Hypothalamus (tissue), 51 donors: ENCODE measurements at places on chromosomes 11 and 22.

DNA sequence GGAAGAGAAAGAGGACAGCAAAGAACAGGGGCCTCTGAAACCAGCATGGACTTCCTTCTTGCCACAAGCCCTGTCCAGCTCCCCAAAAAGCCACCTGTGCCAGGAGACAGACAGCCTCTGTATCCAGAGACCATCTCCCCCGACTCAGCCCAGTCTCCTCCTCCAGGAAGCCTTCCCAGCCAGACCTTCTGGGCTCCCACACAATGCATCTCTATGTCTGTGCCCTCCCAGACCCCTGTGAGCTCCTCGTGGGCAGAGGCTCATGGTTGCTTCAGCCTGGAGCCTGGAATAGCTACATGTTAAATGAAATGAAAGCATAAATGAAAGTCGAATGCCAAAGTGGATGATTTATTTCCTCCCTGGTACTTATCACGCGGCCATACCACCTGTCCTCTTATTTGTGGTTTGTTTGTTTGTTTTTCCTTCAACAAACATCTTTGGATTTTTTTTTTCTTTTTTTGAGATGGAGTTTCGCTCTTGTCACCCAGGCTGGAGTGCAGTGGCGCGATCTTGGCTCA lies 7.3 kb upstream of the ARAP1 start:
- DNase-seq = no peak

- no peak for DNase-seq
Observed at GRCh38 chr22:19571207-19571795, 47.1 kb upstream of the CLDN5 start.

DNA sequence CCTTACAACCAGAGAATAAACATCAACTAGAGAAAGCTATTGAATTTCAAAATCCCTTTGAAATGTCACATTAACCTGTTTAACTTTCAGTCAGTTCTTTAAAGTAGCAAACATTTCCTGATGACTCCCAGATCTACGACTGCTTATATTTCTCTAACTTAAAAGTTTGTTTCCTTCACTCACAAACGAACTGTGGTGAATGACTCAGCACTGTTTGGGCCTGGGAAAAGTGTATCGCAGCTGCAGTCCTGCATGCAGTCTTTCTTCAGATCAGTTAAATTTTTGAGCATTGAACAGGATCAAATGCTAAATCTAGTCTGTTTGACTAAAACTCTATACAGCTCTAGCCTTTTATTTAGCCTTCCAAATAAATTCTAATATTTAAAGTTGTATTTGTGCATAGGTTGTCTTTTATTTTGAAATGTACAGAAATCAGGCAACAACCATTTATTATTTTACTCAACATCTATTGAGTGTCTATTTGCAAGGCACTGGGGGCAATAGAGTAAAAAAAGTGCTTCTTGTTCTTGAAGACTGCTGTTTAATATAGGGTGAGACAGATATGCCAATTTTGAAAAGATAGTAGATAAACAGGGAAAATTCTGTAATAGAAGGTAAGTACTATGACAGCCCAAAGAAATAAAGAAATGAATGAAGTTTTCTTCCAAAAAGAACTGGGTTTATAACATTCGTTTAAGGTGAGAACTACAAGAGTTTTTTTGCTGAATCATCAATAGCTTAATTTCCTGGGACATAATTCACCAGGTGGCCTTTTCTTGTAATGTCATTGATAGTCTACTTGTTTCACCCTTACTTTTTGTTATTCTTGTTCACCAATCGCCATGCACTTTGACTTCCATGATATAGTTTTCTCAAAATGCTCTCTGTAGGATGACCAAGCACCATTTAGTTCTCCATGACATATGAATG lies 235.4 kb downstream of the METTL15 start:
- no peak for DNase-seq

GRCh38 chr11:88435415-88435814 lies 97.9 kb upstream of the CTSC start:
- DNase-seq = no peak

DNA sequence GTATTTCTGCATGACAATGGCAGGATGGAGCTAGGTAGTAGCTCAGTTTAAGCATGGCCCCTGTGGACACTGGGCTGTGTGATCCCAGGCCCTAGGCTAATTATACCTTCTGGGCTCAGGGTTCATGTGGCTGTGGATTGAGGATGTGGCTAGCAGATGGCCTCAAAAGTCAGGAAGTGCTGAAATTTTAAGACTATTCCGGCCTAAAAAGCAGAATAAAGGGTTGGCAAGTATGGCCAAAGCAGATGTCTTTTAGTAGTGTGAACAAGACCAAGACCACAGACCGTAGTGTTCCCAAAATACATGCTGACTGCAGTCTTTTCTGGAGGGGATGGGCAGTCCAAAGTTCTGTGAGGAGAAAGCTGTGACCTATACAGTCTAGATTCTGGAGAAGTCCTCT lies 115.7 kb upstream of the RAG2 start:
- no peak for DNase-seq

GRCh38 chr11:14376920-14377319 lies 17.9 kb upstream of the RRAS2 start:
- no peak for DNase-seq

DNA sequence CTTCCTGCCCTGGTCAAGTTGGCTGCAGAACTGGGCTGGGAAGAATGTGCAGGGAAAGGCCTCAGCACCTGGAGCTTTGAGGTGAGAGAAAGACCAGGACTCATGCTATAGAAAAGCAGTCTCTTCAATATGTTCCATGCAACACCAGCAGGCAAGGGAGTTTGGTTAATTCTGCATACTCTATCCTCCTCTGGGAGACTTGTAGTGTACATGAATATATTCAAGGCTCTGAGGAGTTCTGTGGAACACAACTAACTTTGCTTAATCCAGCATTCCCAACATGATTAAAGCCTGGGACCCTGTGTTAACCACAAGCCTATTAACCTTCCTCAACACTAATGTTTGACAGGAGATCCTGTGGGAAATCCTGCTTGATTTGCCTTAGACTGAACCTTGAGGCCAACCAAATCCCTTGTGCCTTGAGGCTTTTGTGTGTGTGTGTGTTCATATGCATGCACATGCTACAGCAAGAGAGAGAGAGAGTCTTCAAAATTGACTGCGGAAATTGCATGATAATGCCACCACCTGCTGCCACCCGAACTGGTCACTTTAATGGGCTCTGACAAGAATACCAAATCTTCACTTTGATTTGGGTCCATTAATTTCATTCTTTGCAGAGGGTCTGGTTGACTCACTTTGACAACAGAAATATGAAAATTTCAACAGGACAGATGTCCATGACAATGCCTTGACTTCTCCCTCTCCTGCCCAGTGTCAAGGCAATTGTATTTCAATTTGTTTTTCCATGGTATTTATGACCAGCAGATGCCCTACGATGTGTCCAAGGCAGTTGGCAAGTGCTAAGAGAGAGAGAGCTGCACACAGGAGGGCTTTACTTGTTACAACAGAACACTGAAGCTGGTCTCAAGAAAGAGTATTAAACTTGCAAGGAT lies 238.2 kb upstream of the ZBED5 start:
- no peak for DNase-seq

- no peak for DNase-seq
Observed at GRCh38 chr11:47940904-47941649, 39.3 kb upstream of the PTPRJ start.

DNA sequence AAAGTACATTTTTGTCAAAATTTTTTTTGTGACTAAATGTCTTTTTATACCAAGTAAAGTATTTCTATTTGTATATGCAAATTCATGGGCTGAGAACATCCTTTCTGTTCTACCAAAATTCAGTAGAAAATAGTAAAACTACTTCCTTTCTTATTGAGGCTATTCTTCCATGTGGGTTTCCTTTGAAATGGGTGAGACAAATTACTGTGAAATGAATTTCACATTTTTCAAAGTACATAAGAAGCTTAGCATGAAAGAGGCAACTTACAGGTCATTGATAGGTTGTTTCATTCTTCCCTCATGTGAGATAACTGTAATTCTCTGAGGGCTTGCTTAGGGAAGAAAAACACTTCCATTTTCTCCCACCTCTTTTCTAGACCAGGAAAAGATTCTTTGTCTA lies 1.0 kb upstream of the OR6X1 start:
- no peak for DNase-seq

DNA sequence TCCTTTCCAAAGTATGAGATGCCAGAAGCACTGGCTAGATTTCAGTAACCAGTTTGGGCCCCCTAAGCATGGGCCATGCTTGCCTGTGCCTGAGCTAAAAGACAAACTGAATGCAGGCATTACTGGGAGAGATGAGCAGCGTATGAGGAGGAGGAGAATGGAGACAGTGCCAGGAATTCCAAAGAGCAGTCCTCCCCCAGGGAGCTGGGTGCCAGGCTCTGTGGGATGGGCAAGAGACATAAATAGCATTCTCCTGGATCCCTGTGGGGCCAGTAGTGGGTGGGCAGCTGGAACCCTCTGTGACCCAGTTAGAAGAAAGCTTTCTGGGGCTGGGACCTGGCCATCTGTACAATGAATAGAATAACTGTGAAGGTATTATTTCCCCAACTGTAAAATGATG lies 235.6 kb downstream of the KCNA4 start:
- DNase-seq = no peak

- DNase-seq = no peak
Observed at GRCh38 chr11:84022201-84022600, 736.0 kb upstream of the CCDC90B start.

- DNase-seq = no peak
Observed at GRCh38 chr22:34960005-34960404, 106.0 kb upstream of the ISX start.

DNA sequence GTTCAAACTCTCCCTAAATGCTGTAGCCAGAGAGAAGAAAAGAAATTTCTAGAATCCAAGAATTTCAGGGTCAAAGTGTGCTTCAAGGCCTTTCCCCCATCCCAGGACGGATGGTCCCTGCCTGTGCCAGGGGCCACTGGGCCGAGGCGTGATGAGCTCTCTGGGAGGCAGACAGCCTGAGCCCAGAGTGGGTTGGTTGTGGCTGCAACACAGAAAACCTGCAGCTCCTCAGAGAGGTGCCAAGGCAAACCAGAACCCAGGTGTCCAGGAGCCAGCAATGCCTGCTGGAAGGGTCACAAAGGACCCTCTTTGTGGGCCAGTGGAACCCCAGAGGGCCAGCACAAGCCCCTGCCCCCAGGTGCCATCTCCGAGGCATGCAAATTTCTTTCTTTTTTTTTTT lies 2.6 kb upstream of the APOL6 start:
- no peak for DNase-seq

- DNase-seq = no peak
Observed at GRCh38 chr22:44259366-44260215, 53.2 kb downstream of the SHISAL1 start.

DNA sequence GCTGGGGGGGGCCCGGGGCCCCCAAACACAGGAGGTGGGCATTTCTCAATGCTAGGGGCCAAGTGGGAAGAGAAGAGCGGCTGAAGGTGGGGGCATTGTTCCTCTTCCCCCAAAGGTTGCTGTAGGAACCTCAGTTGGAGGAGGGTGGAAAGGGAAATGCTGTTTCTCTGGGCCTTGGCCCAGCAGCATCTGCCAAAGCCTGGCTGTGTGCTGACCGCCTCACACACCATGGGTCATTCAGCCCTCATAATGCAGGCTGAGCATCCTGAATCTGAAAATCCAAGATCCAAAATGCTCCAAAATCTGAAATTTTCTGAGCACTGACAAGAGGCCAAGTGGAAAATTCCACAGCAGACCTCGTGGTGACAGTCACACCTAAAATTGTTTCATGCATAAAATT lies 49.0 kb upstream of the BID start:
- no peak for DNase-seq

DNA sequence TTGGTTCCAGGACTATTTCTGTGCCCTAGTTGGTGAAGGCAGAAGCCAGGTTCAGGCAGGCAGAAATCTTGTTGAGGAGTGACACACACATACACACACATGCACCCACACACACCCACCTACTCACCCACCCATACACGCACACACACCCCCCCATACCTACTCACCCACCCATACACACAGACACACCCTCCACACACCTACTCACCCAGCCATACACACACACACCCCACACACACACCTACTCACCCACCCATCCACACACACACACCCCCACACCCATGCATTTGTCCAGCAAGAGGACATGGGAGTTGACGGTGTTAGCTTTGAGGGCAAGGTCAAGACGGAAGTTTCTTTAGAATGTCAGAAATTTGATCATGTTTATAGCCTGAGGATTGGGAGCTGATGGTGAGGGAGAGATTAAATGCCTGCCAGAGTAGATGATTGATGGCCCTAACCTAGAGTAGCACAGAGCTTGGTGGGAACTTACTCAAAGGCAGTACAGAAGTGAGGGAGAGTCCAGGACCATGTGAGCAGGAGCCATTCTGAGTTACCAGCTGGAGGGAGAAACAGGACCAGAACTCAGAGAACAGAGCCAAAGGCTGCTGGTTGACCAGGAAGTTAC lies 68.9 kb downstream of the CYB5R2 start:
- no peak for DNase-seq

DNA sequence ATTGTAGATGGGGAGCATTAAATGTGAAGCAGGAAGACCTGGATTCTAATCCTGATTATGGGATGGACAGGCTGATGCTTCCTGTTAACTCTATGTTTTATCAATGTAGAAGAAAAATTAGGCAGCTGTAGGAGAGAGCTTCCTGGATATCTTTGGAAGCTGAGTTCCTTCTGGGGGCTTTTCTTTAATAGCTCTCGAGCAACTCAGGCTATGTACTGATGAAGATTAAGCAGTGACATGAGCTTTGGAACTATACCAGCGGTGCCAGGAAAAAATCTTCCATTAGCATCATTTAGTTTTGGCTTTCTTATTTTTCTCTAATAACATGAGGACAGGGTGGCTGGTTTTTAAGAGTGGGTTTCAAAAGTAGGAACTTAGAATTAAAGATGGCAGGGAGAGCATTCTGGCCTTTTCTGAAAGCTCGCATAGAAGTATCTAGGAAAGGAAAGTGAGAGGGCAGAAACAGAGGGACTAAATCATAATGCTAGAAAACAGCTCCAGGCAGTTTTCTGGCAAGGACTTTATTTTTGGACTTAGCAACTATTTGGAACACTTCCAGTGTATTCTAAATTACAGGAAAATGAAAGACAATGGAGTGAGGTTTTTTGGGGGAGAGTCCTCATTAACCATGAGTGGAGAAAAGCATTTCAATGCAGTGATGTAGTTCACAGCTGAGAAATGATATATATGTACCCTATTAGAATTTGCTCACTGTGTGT lies 69.2 kb upstream of the RRM1 start:
- no peak for DNase-seq

DNA sequence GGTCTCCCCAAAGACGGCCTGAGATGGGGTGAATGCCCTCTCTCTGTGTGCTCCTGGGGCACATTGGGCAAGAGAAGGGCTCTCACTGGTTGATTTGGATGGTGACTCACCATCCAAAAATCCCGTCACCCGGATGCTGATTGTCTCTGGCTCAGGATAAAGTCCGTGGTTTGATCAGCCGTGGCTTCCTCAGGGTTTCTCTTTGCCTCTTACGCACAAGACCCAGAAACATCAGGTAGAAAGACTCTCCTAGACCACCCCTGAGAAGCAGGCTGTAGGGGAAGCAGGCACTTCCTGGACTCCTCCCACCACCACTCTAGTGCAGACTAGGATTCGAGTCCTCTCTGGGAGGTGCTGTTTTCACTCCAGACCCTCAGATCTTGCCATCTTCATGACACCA lies 176.1 kb upstream of the NCAM1 start:
- no peak for DNase-seq

DNA sequence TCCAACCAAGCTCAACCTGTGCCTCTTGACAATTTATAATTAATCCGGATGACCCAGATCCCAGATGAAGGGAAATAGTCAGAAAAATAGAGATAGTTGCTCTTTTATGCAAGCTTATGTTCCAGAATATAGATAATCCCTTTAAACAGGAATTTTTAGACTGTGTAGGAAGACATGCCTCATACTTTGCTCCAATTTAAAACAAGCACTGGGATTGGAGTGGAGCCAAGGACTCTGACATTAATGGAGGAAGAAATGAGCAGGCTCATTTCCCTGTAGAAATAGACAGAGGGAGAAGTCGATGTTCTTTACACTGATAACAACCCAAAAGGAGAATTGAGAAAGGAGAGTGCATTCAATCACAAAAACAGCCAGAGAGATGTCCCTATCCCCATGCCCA lies 70.1 kb upstream of the LRRC55 start:
- DNase-seq = no peak
